Stimulated activated CD4-positive, alpha-beta T cell treated with anti-CD3 and anti-CD28 coated beads, Interleukin-1b, Interleukin-23, amount 100 ng/mL, for 48 hours (primary cell): ENCODE measurements at places on chromosomes 5 and 9.

DNA sequence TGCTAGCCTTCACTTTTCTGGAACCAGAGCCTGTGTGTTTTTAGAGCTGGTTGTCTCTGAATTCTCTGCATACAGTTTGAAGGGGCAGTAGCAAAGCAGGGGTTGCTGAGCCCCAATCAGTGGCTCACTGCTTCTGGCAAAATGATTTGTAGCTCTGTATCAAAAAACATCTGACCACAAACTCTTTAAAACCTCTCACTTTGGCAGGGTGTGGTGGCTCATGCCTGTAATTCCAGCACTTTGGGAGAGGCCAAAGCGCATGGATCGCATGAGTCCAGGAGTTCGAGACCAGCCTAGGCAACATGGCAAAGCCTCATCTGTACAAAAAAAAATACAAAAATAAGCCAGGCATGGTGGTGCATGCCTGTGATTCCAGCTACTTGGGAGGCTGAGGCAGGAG lies 28.3 kb upstream of the APC start:
- no peak for DNase-seq

DNA sequence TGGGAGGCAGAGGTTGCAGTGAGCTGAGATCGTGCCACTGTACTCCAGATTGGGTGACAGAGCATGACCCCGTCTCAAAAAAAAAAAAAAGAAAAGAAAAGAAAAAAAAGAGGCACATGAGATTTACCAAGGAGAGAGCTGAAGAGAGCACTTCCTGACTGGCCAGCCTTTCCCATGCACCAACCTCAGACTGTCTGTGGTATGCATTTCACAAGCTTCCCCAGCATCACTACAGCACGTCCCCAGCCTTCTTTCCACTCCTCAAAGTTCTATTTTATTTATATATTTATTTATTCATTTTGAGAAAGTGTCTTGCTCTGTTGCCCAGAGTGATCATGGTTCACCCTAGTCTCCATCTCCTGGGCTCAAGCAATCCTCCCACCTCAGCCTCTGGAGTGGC lies 13.6 kb upstream of the FUBP3 start:
- no peak for DNase-seq

GRCh38 chr5:116395226-116395625 lies 179.4 kb downstream of the SEMA6A start:
- DNase-seq = no peak

GRCh38 chr5:16952968-16953671 lies 17.0 kb upstream of the MYO10 start:
- no peak for DNase-seq

DNA sequence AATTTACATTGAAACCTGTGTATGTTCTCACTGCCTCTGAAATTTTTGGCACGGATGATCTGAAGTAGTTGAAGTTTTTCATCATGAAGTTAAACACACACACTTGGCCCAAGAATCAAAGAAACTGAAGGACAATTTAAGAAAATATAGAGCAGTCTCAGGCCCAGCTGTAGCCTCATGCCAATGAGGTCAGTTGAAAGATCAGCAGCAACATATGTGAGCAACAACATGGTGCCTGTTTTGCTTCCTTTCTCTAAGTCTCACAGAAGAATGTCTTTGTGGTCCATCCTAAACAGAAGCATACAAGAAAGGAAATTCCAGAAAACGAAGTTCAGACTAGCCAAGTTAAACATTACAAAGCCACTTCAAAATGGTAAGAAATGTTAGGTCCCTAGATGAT lies 1737.2 kb downstream of the MAT2B start:
- no peak for DNase-seq

DNA sequence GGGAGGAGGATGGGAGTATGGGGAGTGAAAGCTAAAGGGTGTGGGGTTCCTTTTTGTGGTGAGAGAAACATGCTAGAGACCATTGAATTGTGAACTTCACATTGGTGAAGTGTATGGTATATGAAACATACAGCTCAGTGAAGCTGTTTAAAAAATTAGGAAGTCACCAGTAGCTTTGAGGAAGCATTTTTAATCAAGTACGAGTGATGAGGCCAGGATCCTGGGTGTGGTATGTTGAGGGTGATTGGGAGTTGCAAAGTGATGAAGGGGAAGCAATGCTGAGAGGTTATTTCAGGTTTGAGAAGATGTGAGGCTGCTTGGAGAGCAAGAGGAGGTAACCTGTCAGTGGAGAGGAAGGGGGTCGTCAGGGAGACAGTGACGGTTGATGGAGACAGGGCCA lies 22.7 kb upstream of the CLK4 start:
- DNase-seq = no peak

- DNase-seq = no peak
Measured at GRCh38 chr9:126876531-126876930, 16.1 kb downstream of the ZBTB34 start.

- no peak for DNase-seq
Measured at GRCh38 chr5:143879646-143880045, 67.7 kb downstream of the HMHB1 start.

DNA sequence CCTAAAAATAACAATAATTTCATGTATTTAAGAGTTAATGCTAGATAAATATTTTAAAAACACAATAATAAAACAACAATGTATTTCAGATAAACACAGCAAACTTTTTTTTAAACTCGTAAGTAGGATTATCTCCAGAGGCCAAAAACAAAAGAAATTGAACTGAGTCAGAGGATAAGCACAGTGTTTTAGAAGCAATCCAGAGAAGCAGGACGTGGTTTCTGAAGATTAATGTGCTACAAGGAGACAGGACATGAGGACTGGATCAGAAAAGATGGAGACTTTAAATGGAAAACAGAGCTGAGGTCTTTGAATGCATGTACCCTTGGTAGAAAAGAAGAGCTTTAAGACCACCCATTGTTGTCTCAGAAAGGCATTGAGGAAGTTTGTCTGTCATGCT lies 491.2 kb upstream of the TLE4 start:
- DNase-seq = no peak

DNA sequence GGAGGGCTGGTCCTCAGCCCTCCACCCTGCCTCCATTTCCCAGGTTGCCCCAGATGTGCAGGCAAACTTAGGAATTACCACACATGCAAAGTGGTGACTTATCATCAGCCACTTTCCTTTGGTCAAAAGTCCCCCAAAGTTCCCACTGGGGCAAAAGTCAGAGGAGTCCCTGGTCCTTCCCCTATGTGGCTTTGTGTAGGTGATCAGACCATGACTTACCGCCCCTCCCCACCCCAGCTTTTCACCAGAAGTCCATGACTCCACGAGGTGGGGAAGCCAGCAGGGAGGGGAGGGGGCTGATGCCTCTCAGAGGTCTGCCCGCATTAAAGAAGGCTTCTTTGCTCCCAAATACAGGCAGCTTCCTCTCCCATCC lies 5.8 kb downstream of the TRAF1 start:
- no peak for DNase-seq

- DNase-seq = peak; percentile 19
Measured at GRCh38 chr9:91489361-91489899, 65.8 kb upstream of the NFIL3 start.

DNA sequence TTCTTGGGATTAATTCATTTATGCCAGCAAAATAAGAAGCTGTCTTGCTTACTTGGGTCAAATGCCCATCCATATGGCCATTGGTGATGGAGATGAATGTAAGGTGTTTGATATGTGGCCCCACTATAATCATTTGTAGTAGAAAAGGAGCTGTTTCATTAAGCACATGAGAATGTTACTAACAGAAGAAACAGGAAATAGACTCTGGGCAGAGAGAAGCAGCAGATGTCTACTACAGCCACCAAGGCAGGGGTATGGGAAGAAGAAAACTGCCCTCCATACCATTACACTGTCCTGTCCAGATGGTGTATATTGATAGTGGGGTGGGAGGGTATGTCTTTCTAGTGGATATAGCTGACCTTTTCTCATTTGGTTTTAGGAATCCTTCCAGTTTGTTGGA lies 386.6 kb upstream of the CLINT1 start:
- DNase-seq = no peak

DNA sequence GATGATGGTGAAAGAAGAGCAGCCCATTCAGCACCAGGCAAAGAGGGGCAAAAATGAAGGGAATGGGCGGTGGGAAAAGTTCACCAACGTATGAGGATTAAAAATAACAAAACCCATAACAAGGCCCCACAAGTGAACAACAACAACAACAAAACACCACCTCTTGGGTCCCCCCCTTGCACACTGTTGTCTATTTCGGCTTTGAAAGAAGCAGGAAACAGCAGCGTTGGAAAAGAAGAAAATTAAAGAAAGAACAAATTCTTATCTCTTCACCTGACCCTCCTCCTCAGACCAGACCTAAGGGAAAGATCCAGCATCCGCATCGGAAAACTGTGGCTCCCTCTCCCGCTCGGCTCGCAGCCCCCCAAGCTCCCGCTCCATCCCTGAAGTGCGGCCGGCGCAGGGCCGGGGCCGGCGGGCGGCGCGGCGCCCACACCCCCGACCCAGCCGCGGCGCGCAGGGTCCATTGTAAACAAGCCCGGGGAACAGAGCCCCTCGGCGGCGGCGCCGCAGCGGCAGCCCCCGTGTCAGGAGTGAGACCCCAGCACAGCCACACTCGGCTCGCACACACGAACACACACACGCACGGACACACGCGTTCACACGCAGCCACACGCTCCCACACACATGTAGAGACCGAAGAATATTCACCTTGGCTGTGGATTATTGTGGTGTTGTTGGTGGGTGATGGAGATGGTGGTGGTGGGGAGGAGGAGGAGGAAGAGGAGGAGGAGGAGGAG lies 535 bp downstream of the RFX3 start:
- DNase-seq = no peak

DNA sequence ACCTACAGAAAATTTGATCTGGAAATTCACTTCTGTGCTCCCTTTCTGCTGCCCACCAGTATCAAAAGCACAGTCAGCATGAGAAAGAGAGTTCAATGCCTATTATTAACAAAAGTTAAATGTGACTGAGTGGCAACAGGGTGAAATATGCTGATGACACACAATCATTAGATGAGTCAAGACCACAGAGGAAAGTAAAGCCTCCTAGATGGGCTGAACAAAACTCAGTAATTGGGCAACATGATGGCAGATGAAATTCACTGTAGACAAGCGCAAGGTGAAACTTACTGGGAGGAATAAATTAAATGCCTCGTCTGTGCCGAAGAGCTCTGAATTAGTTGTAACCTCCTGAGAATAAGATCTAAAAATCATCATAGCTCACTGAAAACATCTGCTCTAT lies 752.8 kb downstream of the IRX1 start:
- DNase-seq = no peak

DNA sequence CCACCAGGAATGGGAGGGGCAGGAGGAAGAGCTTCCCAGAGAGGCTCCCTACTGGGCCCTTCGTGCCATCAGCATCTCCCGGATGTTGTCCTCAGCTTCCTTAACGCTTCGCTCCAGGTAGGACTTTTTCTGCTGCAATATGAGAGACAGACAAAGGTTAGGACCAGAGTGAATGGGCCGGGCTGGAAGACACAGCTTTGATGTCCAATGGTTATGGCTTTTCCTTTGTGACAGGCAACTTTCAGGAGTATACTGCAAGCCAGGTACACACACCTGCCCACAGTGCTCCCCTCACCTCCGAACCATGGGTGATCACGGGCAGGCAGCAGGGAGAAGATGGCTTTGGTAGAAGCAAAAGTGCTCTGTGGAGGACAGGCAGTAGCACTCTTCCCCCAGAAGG lies 57.0 kb downstream of the PFDN1 start:
- no peak for DNase-seq

GRCh38 chr9:136997371-136997770 lies 1.0 kb upstream of the CLIC3 start:
- DNase-seq = no peak

DNA sequence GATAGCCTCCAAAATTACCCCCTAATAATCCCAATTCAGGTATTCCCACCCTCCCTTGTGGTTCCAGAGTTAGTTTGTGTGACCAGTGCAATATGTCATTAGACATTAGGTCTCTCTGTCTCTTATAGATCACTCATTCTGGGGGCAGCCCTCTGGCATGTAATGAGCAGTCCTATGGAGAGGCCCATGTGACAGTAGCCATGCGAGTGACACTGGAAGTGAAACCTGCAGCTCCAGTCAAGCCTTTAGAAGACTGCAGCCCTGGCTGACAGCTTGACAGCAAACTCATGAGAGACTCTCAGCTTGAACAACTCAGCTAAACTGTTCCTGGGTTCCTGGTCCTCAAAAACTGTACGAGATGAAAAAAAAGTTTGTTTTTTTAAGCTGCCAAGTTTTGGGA lies 54.0 kb upstream of the HSPB3 start:
- no peak for DNase-seq

DNA sequence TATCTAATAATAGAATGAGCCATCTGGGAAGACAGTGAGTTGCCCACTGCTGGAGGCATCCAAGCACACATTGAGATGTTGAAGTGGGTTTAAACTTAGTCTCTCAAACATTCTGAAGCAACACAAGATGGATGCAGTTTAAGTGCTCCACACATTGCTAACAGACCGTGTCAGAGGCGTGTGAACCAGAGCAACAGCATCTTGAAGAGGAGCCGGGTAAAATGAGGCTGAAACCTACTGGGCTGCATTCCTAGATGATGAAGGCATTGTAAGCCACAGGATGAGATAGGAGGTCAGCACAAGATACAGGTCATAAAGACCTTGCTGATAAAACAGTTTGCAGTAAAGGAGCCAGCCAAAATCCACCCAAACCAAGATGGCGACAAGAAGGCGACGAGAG lies 73.5 kb upstream of the TMEM215 start:
- no peak for DNase-seq
